Osteocyte (in vitro differentiated cells): ENCODE measurements at places on chromosomes 7 and 10. TPM values are rescaled to one million over a fixed set of nuclear protein-coding genes. Genes with fewer than 3 reads are reported as not detected.

DNA sequence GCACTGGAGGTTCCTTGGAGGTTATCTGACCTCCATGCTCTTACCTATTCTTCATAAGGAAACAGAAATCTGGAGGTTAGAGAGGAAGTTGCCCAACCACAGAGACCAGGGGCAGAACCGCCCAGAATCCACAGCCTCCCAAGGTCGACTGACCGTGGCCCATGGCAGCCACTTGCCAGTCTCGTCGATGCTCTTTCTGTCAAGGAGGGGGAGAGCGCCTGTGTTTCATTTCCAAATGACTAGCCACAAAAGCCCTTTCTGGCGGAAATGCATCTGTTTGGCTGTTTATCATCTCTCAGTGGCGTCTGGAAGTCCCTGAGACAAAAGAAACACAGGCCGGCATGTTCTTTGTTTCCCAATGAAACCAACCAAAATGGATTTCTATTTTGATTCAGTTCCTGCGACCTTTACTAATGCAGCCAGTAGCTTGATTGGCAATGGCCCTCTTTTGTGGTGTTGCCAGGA is 2.9 kb downstream of the RAMP3 start:
- no peak for DNase-seq

DNA sequence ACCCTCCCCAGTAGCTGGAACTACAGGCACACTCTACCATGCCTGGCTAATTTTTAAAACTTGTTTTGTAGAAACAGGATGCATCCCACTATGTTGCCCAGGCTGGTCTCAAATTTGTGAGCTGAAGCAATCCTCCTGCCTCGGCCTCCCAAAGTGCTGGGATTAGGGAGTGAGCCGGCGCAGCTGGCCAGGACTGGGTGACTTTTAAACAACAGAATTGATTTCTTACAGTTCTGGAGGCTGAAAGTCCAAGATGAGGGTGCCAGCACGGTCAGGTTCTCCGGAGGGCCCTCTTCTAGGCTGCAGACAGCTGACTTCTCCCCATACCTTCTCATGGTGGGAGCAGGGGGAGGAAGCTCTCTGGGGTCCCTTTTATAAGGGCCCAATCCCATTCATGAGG is 75.2 kb upstream of the CHST15 start:
- no peak for DNase-seq

GRCh38 chr10:12484002-12484918 is 134.9 kb downstream of the CAMK1D start:
- DNase-seq: no peak

DNA sequence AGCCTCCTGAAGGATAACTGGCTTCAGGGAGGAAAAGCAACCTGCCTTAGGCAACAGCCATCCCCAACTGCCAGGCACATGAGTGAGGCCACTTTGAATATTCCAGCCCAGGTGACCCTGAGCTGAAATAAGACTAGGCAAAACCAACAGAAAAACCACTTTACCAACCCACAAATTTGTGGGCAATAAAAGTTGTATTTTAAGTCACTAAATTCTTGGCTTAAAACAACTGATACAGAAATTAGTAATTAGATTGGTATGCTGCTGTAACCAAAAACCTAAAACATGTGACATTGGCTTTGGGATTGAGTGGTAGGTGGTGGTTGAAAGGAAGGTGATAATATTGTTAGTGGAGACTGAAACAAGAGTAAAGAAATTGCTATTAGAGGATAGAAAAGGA is 39.9 kb downstream of the ABCB4 start:
- no peak for DNase-seq

GRCh38 chr7:121547544-121548092 is 151.5 kb upstream of the FAM3C start:
- DNase-seq: no peak

- DNase-seq: no peak
These were observed 684.0 kb upstream of the FOXK1 start for GRCh38 chr7:3998060-3998459.

DNA sequence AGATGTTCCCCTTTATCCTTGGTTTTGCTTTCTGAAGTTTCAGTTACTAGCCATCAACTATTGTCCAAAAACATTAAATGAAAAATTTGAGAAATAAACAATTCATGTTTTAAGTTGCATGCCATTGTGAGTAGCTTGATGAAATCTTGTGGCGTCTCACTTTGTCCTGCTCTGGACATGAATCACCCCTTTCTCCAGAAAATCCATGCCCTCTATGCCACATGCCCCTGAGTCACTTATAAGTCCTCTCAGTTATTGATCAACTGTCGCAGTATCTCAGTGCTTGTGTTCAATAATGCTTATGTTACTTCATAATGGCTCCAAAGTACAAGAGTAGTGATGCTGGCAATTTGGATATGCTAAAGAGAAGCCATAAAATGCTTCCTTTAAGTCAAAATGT is 208.0 kb upstream of the FERD3L start:
- no peak for DNase-seq

GRCh38 chr7:123725586-123726171 is 23.1 kb downstream of the WASL start:
- no peak for DNase-seq

GRCh38 chr10:132511121-132512051 is 26.2 kb upstream of the INPP5A start:
- DNase-seq: no peak

- no peak for DNase-seq
These were observed 128.1 kb upstream of the SAMD8 start for GRCh38 chr10:74983383-74983782.

- DNase-seq: no peak
These were observed 6.9 kb upstream of the SH2B2 start for GRCh38 chr7:102279537-102280400.

GRCh38 chr10:45550903-45551786 is 121.4 kb downstream of the ZFAND4 start:
- no peak for DNase-seq

GRCh38 chr10:67100951-67101350 is 175.1 kb downstream of the LRRTM3 start:
- DNase-seq: no peak

DNA sequence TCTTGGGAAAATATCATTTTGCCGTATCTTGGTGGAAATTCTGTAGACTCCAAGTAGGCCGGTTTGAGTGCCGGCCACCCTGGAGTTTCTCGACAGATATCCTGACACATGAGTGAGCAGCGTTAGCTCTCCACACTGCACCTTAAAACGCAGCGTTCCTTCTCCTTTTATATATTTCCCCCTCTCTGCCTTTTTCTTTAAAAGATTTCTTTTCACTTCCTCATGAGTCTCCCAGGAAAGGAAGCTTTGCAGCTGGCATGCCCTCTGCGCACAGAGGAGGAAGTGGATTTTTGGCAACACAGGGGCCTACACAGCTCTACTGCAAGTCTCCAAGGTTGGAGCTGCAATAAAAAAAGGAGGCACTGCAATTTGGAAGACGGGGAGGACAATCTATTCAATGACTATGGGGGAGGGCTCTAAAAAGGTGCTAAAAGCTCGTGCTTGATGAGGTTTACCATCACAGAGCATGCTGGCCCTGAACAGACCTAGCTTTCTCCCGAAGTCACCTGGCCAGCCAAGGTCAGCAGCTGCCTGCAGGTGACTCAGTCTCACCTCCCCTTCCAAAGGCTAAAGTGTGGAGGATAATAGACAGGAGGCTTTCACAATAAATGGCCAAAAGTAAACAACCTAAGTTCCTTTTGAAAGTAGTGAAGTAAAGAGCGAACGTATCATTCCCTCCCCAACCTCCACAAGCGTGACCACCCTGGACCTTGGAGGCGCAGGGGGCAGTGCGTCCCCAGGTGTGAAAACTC is 252.8 kb downstream of the ZMYND11 start:
- DNase-seq: no peak

DNA sequence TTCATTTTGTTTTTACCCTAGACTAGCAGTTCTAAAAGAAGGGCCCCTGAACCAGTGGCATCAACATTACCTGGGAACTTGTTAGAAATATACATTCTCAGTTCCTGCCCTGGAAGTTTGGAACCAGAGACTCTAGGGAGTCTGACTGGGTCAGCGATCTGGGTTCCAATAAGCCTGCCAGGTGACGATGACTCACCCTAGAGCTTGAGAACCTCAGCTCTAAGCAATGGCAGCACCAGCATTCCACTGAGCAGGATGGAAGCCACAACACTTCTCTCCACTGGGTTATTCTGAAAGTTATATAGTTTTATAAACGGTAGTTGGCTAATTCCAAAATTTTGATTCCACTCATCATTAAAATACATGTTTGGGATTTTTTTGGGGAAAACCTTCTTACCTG is 97.0 kb upstream of the AMPH start:
- no peak for DNase-seq

Gene SLC39A12
- total RNA-seq: not detected in 2 replicates

Gene KCNK18
- total RNA-seq: not detected in 2 replicates

Gene PTER
- total RNA-seq: 2.6 and 3.1 TPM in 2 replicates
